ENCODE measurements at places on chromosomes 4 and X. TPM values are rescaled to one million over a fixed set of nuclear protein-coding genes. Genes with fewer than 3 reads are reported as not detected.
A peak's percentile ranks its signal among the peaks of the same experiment; 100 is the strongest.

- peak overlapping the region; percentile 87 for H3K27ac ChIP-seq
- no peaks in the 10 kb centered on the region for H3K27me3 ChIP-seq
- H3K4me3 ChIP-seq: no peak overlapping the region
- DNase-seq: peak; percentile 12
- no peaks in the 10 kb centered on the region for H3K36me3 ChIP-seq
These were observed 3.9 kb downstream of the RNF128 start for GRCh38 chrX:106730401-106730800.

The THAP6 gene
- total RNA-seq: 10.5 TPM

DNA sequence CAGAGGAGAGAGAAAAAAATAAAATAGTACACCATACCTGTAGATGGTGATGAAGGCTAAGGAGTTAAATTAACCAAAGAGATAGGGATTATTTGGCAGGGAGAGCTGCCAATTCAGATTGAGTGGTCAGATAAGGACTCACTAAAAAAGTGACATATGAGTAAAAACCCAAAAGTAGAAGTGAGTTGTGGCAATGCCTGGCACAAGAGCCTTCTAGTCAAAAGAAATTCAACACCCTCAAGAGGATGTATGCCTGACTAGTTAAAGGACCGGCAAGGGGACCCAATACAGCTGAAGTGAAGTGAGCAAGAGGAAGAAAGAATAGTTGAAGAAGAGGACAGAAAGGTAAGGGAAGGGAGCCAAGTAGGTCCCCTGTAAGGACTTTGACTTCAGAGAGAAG, 34.9 kb downstream of the ELF2 start:
- no peaks in the 10 kb centered on the region for H3K27me3 ChIP-seq
- H3K4me3 ChIP-seq: no peak overlapping the region
- peaks cover 6% of the 10 kb centered on the region for H3K36me3 ChIP-seq

GRCh38 chr4:182883351-182883750, 33.8 kb downstream of the DCTD start:
- H3K27ac ChIP-seq: no peak overlapping the region
- H3K4me3 ChIP-seq: no peak overlapping the region
- H3K27me3 ChIP-seq: no peaks in the 10 kb centered on the region
- no peaks in the 10 kb centered on the region for H3K4me1 ChIP-seq

- no peaks in the 10 kb centered on the region for H3K27me3 ChIP-seq
- no peak overlapping the region for H3K4me3 ChIP-seq
- H3K36me3 ChIP-seq: no peaks in the 10 kb centered on the region
- H3K27ac ChIP-seq: peak overlapping the region; percentile 98
These were observed 10.9 kb downstream of the ASB5 start for GRCh38 chr4:176258135-176258534.

- H3K4me1 ChIP-seq: no peaks in the 10 kb centered on the region
- DNase-seq: no peak
- no peak overlapping the region for H3K4me3 ChIP-seq
These were observed 48.4 kb upstream of the SPANXN4 start for GRCh38 chrX:142977128-142977914.

- no peak for DNase-seq
- H3K4me3 ChIP-seq: no peak overlapping the region
- H3K27ac ChIP-seq: no peak overlapping the region
- H3K36me3 ChIP-seq: no peaks in the 10 kb centered on the region
These were observed 70.8 kb upstream of the SPP1 start for GRCh38 chr4:87904639-87905160.

DNA sequence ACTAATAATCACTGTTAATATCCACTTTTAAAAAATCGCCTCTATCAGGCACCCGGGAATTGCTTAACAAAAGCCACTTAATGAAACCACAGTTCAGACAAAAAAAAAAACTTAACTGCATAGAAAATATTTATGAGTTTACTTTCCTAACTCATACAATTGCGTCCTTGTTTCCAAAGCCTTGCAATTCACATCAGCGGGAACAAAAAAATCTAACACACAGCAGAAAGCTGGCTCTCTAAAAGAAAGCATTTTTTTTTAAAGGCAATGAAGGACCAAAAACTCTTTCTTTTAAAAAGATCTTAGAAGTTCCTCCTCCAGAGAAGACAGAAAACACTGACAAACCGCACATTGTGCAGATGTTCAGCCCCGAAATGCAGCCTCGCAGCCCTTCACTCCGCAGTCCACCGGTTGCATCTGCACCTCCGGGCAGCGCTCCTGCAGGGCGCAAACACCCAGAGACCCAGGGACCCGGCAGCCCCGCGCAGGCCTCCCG, 812 bp downstream of the FAT1 start:
- H3K4me3 ChIP-seq: peak overlapping the region; percentile 75
- no peak for DNase-seq
- no peak overlapping the region for H3K27ac ChIP-seq
- H3K27me3 ChIP-seq: peaks cover 19% of the 10 kb centered on the region
- no peaks in the 10 kb centered on the region for H3K36me3 ChIP-seq

DNA sequence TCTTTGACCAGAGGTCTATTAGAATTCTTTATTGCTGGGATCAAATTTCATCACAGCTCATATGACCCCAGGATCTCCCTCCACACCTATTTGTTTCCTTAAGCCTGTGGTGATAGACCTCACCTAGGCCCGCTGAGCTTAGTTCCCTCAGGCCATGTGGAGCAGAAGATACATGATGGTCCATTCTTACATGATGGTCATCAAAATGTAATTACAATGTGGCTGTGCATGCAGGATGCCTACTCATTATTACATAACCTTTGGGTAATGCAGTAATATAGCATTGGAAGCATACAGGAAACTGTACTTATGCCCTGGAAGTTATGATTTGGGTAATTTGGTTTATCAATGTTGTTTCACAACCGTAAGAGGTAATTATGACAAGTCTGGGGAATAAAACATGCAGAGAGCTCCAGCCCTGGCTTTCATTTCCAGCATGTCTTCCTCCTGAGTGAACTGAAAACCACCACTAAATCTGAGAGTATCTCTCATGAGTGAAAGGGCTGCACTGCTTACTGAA, 67.0 kb upstream of the AGA start:
- no peak for DNase-seq
- no peak overlapping the region for H3K4me3 ChIP-seq
- no peaks in the 10 kb centered on the region for H3K36me3 ChIP-seq
- no peaks in the 10 kb centered on the region for H3K4me1 ChIP-seq

DNA sequence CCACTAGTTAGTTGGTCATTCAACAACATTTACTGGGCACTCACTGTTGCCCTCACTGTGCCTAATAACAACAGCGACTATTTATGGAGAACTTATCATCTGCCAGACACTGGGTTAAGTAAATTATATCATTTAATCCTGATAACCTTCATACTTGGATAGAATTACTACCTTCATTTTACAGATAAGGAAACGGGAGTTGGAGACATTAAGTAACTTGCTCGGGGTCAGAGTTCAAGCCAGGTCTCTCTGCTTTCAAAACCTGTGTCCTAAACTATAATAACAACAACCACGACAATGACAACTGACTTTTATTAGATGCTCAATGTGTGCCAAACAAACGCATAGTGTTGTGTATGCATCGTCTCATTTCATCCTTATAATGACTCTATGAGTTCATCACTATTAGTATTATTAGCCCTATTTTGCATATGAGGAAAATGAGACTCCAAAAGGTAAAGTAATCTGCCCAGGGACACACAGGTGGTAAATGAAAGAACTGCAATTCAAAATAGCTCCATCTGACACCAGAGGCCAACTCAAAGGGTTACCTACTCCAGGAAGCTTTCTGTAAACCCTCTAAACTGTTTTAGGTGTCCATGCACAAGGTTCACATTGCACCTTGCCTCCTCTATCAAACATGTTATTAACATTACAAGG, 98.4 kb upstream of the ACSL4 start:
- H3K27ac ChIP-seq: no peak overlapping the region
- no peaks in the 10 kb centered on the region for H3K27me3 ChIP-seq
- no peak overlapping the region for H3K4me3 ChIP-seq
- DNase-seq: no peak

The TCP11X2 gene
- total RNA-seq: not detected

The DOCK11 gene
- 2.8 TPM for total RNA-seq

The TMEM255A gene
- 0.16 TPM for total RNA-seq

DNA sequence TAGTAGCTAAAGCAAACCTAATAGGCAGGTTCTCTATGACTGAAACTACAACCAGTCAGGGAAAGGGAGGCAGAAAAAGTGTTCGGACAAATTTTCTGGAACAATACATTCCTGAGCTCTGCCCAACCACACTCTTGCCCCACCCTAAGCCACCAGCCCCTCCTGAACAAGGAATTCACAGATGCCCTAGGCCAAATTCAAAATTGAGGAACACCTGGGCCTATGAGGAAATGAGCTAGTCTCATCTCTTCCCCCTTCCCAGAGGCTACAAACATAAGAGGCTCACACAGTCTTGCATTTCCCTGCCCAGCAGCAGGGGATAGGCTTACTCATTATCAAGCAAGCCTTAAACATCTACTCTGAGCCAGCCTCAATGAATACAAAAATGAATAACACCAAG, 284.7 kb downstream of the ZNF674 start:
- H3K4me1 ChIP-seq: no peaks in the 10 kb centered on the region
- H3K4me3 ChIP-seq: no peak overlapping the region
- no peaks in the 10 kb centered on the region for H3K27me3 ChIP-seq
- no peak overlapping the region for H3K27ac ChIP-seq
- H3K36me3 ChIP-seq: no peaks in the 10 kb centered on the region

The TMPRSS11B gene
- not detected for total RNA-seq

The ASB11 gene
- total RNA-seq: 59.5 TPM

GRCh38 chr4:25535278-25535677, 120.4 kb upstream of the SLC34A2 start:
- H3K4me1 ChIP-seq: no peaks in the 10 kb centered on the region
- DNase-seq: no peak
- no peaks in the 10 kb centered on the region for H3K36me3 ChIP-seq
- no peak overlapping the region for H3K27ac ChIP-seq
- no peaks in the 10 kb centered on the region for H3K27me3 ChIP-seq

The ADRA2C gene
- total RNA-seq: 5.4 TPM

The IGSF1 gene
- total RNA-seq: not detected

GRCh38 chrX:119895843-119896326, at the start of gene AKAP14:
TSS of gene AKAP14 (plus strand) at chrX:119895893. CDS start at chrX:119903224, 7,331 bp downstream.
- no peaks in the 10 kb centered on the region for H3K4me1 ChIP-seq
- H3K4me3 ChIP-seq: no peak within 1 kb of the TSS
- no peak for DNase-seq
- H3K27me3 ChIP-seq: no peaks in the 10 kb centered on the region
- H3K27ac ChIP-seq: no peak within 1 kb of the TSS

GRCh38 chr4:4334798-4335520, 44.9 kb downstream of the ZBTB49 start:
- H3K4me3 ChIP-seq: no peak overlapping the region
- H3K4me1 ChIP-seq: no peaks in the 10 kb centered on the region
- DNase-seq: peak; percentile 56
- no peaks in the 10 kb centered on the region for H3K27me3 ChIP-seq
- H3K36me3 ChIP-seq: no peaks in the 10 kb centered on the region
- no peak overlapping the region for H3K27ac ChIP-seq

DNA sequence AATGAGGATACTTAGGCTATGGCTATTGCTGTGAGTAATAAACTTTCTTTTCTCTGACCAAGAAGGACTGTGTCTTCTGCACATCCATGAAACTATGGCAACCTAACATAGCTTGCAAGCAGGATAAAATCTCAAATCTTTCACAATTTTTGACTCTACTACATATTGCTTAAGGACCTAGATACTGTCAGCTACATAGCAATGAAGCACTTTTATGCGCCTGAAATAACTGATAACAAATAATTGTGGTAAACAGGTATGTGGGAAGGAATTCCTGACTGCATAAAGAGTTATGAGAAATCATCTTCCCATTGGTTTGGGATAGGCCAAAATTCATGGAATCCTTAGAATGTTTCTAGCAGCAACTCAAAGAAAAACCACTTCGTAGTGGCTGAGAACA, 41.2 kb upstream of the PDGFC start:
- no peaks in the 10 kb centered on the region for H3K36me3 ChIP-seq
- H3K4me3 ChIP-seq: no peak overlapping the region
- no peaks in the 10 kb centered on the region for H3K4me1 ChIP-seq
- no peaks in the 10 kb centered on the region for H3K27me3 ChIP-seq

- no peak overlapping the region for H3K4me3 ChIP-seq
- peaks cover 27% of the 10 kb centered on the region for H3K4me1 ChIP-seq
- H3K36me3 ChIP-seq: no peaks in the 10 kb centered on the region
- no peak for DNase-seq
- no peaks in the 10 kb centered on the region for H3K27me3 ChIP-seq
These were observed 75.4 kb downstream of the KDM6A start for GRCh38 chrX:44948406-44948805.

DNA sequence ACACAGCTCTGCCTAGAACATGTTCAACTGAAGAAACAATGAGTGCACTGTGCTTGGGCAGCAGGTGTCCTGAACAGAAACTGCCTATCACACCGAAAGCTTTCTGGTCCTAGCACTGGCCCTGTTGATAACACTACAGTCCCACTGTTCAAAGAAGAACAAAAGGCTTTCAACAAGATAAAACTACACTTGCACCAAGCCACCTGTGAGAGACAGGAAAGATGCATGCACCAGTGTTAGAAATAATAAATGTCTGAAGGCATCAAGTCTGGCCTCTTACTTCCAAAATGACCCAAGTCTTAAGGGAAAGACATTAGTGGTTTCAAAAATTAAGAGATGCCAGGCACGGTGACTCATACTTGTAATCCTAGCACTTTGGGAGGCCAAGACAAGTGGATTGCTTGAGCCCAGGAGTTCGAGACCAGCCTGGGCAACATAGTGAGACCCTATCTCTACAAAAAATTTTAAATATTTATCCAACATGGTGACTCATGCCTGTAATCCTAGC, 68.7 kb downstream of the APBB2 start:
- H3K27ac ChIP-seq: peak overlapping the region; percentile 77
- H3K36me3 ChIP-seq: no peaks in the 10 kb centered on the region
- H3K4me3 ChIP-seq: no peak overlapping the region
- no peaks in the 10 kb centered on the region for H3K27me3 ChIP-seq
- H3K4me1 ChIP-seq: peaks cover 37% of the 10 kb centered on the region

DNA sequence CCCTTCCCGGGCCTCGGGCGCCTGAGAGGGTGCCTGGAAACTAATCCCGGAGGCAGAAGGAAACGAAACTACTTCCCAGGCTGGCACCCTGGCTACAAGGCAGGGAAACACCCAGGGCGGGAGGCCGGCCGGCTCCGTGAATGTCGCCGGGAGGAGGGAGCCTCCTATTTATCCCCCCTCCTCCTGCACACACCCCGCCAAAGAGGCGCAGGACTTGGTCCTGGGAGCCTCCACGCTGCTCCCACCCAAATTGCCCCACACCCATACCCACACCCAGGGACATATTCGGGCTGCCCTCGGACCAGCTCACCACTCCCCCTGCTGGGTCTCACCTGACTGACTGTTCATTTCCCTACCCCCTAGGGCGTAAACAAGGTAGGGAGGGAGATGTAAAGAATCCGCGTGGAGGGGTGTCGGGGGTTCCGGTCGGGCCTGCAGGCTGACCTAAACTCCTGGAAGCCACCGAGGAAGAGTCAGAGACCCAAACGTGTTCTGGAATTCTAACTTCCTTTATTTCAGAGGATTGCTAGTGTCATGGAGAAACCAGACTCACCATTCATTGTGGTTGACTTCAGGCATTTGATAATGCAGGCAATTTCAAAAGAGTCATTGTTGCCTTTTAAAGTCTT, at the start of gene BTC:
BTC (minus strand) TSS at position 142 of the 629 bp plus-strand sequence. CDS start 198 bp downstream, outside the sequence.
- no peaks in the 10 kb centered on the region for H3K4me1 ChIP-seq
- DNase-seq: no peak
- H3K36me3 ChIP-seq: no peaks in the 10 kb centered on the region
- peak within 1 kb of the TSS; percentile 60 for H3K4me3 ChIP-seq
- H3K27ac ChIP-seq: peak within 1 kb of the TSS; percentile 34
- H3K27me3 ChIP-seq: peaks cover 6% of the 10 kb centered on the region

The ZNF157 gene
- total RNA-seq: 0.26 TPM

The CENPVL3 gene
- not detected for total RNA-seq

All from gastrocnemius medialis (tissue), 4 donors.